ENCODE measurements at places on chromosomes 6 and 20.

DNA sequence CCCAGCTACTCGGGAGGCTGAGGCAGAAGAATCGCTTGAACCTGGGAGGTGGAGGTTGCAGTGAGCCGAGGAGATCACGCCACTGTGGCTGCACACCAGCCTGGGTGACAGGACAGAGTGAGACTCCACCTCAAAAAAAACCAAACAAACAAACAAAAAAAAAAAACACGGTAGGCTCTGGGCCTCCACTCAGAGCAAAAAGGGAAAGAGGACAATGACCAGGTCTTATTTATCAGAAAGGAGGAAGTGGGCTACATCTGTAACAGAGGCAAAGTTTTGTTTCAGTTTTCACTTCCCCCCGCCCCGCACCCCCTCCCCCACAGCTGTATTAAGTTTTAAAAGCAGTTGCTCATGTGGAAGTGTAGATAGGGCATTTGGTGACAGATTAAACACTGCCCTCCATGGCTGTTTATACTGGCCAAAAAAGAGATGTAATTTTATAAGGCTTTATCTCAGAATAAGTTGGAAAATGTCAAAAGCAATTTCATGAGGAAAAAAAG, 114.6 kb downstream of the RCAN2 start:
- no peak for DNase-seq

GRCh38 chr6:4102687-4103244, 23.8 kb upstream of the FAM217A start:
- no peak for DNase-seq

DNA sequence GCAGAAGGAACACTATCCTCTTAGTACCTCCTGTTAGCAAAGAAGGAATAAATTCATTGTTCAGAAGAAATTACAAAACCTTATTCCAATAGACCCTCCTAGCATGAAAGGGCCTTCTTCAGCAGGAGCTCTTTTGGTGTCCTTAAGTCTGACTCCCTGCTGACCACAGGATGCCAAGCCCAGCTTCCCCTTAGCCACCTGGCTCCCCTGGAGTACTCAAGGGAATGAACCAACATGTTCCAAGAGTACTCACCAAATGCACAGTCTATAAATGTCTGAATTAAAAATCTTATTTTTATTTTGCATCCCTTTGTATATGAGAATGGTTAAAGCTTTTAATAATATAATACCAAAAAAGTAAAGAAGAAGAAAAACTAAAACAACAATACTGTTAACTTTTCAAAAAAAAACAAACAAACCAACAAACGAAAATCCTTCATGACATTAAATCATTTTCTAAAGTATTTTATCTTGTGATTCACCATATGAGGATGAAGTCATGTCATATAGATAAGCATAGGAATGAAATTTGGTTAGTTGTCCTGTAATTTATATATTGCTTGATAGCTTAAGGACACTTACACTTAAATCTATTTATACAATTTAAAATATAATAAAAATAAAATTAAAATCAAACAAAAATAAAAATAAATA, 1355.1 kb downstream of the HACE1 start:
- DNase-seq, result no peak

GRCh38 chr20:22629927-22630326, 45.6 kb upstream of the FOXA2 start:
- no peak for DNase-seq

- DNase-seq, result no peak
Observed at GRCh38 chr20:63454731-63455567, 17.5 kb downstream of the KCNQ2 start.

DNA sequence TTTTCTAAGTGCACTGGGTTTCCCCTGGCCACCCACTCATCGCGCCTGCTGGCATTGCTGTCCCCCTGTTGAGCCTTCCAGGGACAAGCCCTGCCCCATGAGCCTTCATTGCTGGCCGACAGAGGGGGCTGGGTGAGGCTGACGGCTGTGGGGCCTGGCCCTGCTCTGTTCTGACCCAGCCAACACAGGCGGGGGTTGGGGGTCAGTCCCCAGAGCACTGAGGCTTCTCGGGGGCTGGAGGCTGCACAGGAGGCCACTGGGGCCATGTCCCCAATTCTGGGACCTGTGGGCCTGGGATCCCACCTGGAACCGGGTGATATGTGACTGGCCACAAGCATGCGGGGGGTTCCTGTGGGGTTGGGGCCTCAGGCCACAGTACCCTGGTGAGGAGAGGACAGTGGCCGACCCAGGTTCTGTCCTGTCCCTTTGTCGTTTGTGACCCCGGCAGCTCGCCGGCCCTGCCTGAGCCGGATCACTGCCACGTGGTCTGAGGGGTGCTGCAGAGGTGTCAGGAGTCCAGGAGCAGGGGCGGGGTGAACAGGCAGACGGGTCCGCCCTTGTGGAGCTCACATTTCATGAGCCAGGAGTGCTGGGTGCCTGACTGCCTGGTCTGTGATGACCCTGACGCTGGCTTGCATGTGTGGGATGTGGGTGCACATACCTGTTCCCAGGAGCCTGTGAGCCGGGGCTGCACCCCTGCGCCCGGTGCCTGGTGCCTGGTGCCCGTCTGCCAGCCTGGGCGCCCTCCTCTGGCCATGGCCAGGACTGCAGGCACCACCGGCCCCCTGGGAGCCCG, 2.1 kb upstream of the COL20A1 start:
- peak; percentile 61 for DNase-seq

DNA sequence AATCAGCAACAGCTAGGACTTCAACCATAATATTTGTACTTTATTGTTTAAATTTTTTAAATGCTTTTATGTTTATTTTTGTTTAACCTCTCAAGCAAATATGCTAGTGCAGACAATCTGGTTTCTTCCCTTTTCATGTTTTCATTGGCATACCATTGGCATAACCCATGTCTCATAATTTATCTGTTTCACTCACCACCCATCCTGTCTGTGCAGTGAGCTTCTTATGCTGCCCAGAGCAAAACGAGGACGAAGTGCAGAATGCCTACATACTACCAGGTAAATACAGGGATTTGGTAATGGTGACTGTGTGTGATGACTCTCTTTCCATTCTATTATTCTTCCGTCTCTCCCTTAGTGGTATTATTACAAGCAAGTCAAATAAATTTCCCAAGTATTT, 361.4 kb upstream of the KCNQ5 start:
- no peak for DNase-seq

GRCh38 chr6:106789428-106790148, 160.2 kb downstream of the QRSL1 start:
- DNase-seq, result no peak

DNA sequence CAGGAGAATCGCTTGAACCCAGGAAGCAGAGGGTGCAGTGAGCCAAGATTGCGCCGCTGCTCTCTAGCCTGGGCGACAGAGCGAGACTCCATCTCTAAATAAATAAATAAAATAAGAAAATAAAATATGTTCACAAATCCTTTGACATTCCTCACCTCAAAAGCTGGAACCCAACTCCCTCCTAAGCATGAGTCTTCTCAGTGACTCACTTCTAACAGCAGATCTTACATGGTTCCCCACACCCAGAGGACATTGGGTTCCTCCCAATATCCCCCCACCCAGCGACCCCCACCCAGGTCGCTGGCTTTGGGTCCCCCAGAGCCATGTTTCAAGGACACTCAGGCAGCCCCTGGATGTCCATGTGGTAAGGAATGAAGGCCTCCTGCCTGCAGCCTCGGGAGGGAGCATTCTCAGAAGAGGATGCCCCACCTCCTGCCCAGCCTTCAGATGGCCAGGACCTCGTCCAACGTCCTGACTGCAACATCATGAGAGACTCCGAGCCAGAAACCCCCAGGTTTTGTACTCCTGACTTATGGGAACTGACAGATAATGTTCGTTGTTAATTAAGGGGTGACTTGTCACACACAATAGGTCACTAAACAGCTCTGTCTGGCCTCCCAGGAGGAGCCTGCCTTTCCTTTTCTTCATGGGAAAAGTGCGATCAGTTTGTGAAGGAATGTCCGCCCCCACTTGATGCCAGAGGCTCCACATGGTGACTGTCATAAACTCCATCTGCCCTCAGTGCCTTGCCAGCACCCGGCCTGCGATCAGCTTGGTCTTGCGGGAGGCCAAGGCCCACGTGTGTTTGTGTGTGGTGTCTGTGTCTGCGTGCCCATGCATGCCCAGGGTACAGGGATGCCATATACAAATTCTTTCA, 10.1 kb upstream of the GMEB2 start:
- DNase-seq, result no peak

DNA sequence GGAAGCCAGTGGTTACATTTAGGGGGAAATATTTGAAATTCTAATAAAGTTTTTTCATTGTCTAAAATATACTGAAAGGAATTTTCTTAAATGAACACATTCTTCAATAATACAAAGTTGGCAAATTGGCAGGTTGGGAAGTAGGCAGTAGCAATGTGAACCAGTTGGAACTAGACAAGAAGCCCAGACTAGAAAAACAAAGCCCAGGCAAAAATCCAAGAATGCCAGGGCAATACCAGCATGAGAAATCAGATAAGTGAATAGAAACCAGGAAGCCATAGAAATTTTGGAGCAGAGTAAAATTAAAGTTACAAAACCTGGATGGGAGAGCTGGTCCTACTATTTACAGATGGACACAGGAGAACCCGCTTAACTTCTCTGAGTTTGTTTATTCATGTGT, 52.2 kb downstream of the TPBG start:
- DNase-seq, result no peak

- DNase-seq, result no peak
Observed at GRCh38 chr6:127515234-127515793, 3.8 kb downstream of the MTCL3 start.

DNA sequence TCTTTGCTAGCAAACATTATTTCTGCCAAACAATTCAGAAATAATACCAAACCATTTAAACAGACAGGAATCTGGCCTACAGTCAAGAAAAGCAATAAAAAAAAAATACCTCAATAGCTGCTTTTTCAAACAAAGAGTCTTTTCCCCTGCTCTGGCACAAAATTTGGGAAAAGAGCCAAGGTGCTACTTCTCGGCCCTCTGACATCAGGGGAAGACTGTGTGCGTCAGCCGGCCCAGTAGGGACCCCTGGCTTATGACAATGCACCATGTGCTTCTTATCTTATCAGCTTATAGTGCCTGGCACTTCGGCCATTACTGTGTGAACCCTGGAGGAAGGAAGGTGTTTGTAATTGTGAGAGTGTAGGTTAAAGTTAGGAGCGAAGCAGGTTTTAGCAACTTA, 89.4 kb downstream of the PDE10A start:
- DNase-seq, result no peak

GRCh38 chr6:109672175-109672574, 18.8 kb downstream of the AK9 start:
- DNase-seq, result no peak

Measured in stimulated activated CD4-positive, alpha-beta T cell treated with anti-CD3 and anti-CD28 coated beads, Interleukin-15, amount 100 ng/mL, for 1 hour (primary cell).